Activated CD4-positive, alpha-beta memory T cell treated with anti-CD3 and anti-CD28 coated beads, Interleukin-2, amount 10 ng/mL, durations not matched to agents 7 days and 5 days (primary cell): ENCODE measurements at places on chromosomes 16 and 17. TPM values are rescaled to one million over a fixed set of nuclear protein-coding genes. Genes with fewer than 3 reads are reported as not detected.

- H3K4me1 ChIP-seq, result no peaks in the 10 kb centered on the region
- no peak overlapping the region for H3K4me3 ChIP-seq
- no peaks in the 10 kb centered on the region for H3K27me3 ChIP-seq
- no peak for DNase-seq
- no peak overlapping the region for H3K27ac ChIP-seq
Measured at GRCh38 chr17:69470702-69471101, 56.2 kb downstream of the MAP2K6 start.

DNA sequence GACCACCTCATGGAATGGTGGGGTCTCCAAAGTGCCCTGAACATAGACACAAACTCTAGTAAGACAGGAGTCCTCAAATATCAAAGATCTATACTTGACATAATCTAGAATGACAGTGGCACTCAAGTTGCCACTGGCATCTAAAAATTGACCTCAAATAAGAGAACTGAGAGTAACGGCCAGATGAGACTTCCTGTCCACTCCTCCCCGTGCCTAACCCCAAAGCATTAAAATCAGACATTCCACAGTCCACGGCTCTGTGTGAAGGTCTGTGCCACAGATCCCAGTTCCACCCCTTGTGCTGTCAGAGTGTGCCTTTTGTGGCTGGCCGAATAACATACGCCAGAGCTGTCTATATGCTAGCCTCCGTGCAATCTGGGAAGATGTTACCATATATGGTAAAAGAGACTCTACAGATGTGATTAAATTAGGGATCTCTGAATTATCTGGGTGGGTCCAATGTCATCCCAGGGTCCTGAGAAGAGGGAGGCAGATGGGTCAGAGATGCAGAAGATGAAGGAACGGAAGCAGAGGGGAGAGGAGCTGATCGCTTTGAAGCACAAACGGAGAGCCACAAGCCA lies 21.0 kb upstream of the EVPL start:
- no peak for DNase-seq
- H3K4me1 ChIP-seq, result peaks cover 4% of the 10 kb centered on the region
- peaks cover 71% of the 10 kb centered on the region for H3K36me3 ChIP-seq
- H3K27me3 ChIP-seq, result no peaks in the 10 kb centered on the region
- H3K27ac ChIP-seq, result no peak overlapping the region

CLCN7 gene
- 44.2 TPM for total RNA-seq

- H3K36me3 ChIP-seq, result no peaks in the 10 kb centered on the region
- no peak overlapping the region for H3K27ac ChIP-seq
- H3K27me3 ChIP-seq, result peaks cover 6% of the 10 kb centered on the region
- peaks cover 5% of the 10 kb centered on the region for H3K4me1 ChIP-seq
- no peak for DNase-seq
- no peak overlapping the region for H3K4me3 ChIP-seq
Measured at GRCh38 chr17:30352240-30352814, 18.5 kb upstream of the TMIGD1 start.

- H3K4me3 ChIP-seq, result no peak overlapping the region
- H3K27ac ChIP-seq, result no peak overlapping the region
- peaks cover 19% of the 10 kb centered on the region for H3K4me1 ChIP-seq
- peaks cover 7% of the 10 kb centered on the region for H3K36me3 ChIP-seq
- H3K27me3 ChIP-seq, result no peaks in the 10 kb centered on the region
Measured at GRCh38 chr17:82018152-82018988, 4.3 kb downstream of the CENPX start.

DNA sequence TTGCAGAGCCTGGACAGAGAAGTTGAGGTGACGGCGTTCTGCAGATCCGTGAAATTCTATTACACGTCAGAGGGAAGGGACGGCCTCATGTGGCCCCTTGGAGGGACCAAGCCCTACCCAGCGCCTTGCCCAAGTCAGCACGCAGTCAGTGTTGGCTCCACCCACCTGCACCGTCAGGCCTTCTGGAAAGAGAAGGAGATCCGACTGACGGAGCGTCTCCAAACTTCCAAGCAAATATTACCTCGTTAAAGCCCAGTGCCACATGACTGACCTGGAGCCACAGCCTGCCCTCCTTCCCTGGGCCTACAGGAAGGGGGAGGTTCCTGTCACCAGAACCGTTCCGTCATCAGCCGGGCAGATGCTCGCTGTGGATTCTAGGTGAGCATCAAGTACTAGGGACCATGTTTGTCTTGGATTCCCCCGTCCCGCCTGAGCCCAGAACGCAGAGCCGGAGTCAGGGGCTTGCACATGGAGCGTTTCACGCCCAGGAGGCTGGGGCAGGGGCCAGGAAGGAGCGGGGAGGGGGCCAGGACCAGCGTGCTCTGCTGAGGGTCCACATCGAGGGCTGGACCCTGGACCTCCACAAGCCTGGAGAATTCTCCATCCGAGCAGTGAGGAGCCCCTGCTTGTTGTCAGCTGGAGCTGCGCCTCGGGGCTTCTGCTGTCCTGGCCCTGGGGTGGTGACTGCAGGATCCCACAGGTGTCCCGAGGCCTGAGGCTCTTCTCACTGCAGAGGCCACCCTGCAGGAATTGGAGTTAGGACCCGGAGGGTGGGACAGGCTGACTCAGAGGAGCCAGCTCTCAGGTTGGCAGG lies 22.6 kb upstream of the METRNL start:
- H3K4me1 ChIP-seq, result peaks cover 22% of the 10 kb centered on the region
- no peaks in the 10 kb centered on the region for H3K36me3 ChIP-seq
- no peak for DNase-seq
- H3K27ac ChIP-seq, result no peak overlapping the region

- H3K27me3 ChIP-seq, result peaks cover 4% of the 10 kb centered on the region
- H3K27ac ChIP-seq, result no peak overlapping the region
- H3K4me3 ChIP-seq, result no peak overlapping the region
- H3K4me1 ChIP-seq, result no peaks in the 10 kb centered on the region
- no peaks in the 10 kb centered on the region for H3K36me3 ChIP-seq
- no peak for DNase-seq
Measured at GRCh38 chr16:27892879-27893278, 170.6 kb downstream of the GSG1L start.

ATP5PD gene
- 242 TPM for total RNA-seq

GRCh38 chr17:49687878-49688491 lies 10.1 kb upstream of the SPOP start:
- peak overlapping the region; percentile 57 for H3K4me3 ChIP-seq
- peaks cover 3% of the 10 kb centered on the region for H3K36me3 ChIP-seq
- H3K27me3 ChIP-seq, result no peaks in the 10 kb centered on the region
- DNase-seq, result peak; percentile 32

TRPV3 gene
- total RNA-seq, result 0.43 TPM

- no peak overlapping the region for H3K27ac ChIP-seq
- peaks cover 7% of the 10 kb centered on the region for H3K4me1 ChIP-seq
- no peaks in the 10 kb centered on the region for H3K27me3 ChIP-seq
- peaks cover 32% of the 10 kb centered on the region for H3K36me3 ChIP-seq
Measured at GRCh38 chr17:1089915-1090314, 89.9 kb downstream of the ABR start.

NIP7 gene
- total RNA-seq, result 36.7 TPM

DNA sequence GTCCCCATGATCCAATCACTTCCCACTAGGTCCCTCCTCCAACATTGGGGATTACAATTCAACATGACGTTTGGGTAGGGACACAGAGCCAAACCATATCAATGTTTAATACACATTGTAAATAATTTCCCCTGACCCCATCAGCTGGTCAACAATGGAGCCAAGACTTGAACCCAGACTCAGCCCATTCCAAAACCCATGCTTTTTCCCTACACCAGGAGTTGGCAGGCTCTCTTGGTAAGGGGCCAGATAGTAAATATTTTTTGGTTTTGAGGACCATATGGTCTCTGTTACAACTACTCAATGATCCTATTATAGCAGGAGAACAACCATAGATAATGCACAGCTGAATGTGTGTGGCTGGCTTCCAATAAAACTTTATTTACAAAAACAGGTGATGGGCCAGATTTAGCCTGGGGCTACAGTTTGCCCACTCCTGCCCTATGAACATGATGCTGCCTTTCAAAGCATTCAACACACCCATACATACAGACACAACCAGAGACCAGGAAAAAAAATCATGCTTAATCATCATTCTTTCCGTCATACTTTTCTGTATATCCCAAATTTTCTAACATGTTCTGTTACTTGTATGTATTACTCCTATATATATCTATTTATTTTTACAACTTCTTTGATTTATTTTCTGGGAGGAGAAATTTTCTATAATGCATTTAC lies 22.1 kb upstream of the MSI2 start:
- DNase-seq, result no peak
- no peak overlapping the region for H3K4me3 ChIP-seq
- H3K27me3 ChIP-seq, result peaks cover 32% of the 10 kb centered on the region
- no peak overlapping the region for H3K27ac ChIP-seq
- H3K36me3 ChIP-seq, result no peaks in the 10 kb centered on the region
- no peaks in the 10 kb centered on the region for H3K4me1 ChIP-seq

- H3K27me3 ChIP-seq, result no peaks in the 10 kb centered on the region
- H3K4me3 ChIP-seq, result peak overlapping the region; percentile 75
- peak overlapping the region; percentile 88 for H3K27ac ChIP-seq
- DNase-seq, result peak; percentile 70
- H3K36me3 ChIP-seq, result peaks cover 4% of the 10 kb centered on the region
Measured at GRCh38 chr16:56356276-56357240, 68.8 kb downstream of the AMFR start.

DNA sequence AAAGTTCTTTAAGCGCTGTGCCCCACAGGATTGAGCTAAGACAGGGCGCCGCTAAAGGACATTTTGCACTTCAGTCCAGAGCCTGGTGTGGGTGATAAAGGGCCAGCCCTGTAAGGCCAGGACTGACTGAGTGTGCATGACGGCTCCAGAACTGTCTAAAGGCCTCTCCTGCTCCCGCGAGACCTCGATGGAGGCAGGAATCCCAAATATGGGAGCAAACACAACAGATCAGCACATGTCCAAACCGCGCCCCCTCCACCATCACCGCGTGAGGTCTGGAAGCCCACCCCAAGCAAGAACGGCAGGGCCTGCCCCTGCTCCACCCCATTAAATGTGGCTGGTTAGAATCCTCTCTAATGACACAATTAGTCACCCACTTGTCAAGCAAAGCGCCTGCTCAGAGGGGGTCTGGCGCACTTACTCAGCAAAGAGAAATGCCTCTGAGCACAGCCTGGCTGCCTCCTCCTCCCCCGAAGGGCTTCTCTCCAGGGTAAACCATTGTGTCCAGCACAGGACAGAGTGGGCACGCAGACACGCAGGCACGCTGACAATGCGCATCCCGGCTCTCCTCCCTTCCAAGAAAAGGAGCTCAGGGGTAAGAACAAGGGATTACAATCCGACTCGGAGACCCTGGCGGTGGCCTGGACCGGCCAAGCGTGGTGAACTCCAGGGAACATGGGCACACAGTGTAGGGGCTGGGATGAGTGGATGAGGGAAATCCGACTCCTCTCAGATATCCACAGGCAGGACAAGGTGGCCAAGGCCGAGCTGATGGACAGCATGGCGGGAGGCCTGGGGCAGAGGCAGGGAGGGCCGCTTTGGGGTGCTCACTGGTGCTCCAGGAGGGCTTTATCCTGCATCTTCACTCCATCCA lies 1.5 kb downstream of the MXRA7 start:
- no peak overlapping the region for H3K27ac ChIP-seq
- H3K36me3 ChIP-seq, result peaks cover 15% of the 10 kb centered on the region
- H3K27me3 ChIP-seq, result peaks cover 9% of the 10 kb centered on the region
- H3K4me1 ChIP-seq, result peaks cover 27% of the 10 kb centered on the region
- peak overlapping the region; percentile 57 for H3K4me3 ChIP-seq

DNA sequence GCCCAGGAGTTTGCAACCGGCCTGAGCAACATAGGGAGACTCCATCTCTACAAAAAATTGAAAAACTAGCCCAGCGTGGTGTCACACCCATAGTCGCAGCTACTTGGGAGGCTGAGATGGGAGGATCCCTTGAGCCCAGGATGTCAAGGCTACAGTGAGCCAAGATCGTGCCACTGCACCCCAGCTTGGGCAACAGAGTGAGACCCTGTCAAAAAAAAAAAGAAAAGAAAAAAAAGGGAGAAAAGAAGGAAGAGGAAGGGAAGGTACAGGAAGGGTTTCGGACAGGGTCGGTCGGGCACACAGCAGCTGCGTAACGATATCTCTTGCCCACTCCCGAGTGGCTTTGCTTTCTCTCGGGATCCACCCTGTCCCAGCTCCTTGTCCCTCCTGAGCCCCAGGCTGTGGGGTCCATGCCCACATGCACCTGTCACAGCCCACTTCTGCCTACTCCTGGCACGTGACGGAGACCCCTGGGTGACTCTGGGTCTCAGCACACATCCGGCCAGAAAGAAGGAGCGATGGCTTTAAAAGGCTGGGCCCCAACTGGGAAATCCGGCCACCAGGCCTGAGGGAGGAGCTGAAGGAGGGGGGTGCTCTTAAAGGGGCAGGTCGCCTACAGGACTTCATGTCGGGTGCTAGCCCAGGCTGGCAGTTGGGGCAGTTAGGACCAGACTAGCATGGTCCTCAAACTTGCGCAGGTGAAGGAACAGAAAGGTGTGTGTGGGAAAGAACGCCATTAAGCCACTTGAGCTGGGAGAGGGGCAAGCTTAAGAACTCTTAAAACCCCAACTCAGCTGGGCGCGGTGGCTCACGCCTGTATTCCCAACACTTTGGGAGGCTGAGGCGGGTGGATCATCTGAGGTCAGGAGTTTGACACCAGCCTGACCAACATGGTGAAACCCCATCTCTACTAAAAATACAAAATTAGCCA lies at the start of gene GHDC:
Gene GHDC (minus strand): TSS at position 526 of the 931 bp plus-strand sequence. CDS start 913 bp downstream, outside the sequence.
- peak within 1 kb of the TSS; percentile 84 for H3K27ac ChIP-seq
- H3K27me3 ChIP-seq, result no peaks in the 10 kb centered on the region
- H3K36me3 ChIP-seq, result peaks cover 5% of the 10 kb centered on the region

KRT27 gene
- total RNA-seq, result not detected

ZFPM1 gene
- 15.4 TPM for total RNA-seq

FBXL16 gene
- total RNA-seq, result 34.6 TPM

DNA sequence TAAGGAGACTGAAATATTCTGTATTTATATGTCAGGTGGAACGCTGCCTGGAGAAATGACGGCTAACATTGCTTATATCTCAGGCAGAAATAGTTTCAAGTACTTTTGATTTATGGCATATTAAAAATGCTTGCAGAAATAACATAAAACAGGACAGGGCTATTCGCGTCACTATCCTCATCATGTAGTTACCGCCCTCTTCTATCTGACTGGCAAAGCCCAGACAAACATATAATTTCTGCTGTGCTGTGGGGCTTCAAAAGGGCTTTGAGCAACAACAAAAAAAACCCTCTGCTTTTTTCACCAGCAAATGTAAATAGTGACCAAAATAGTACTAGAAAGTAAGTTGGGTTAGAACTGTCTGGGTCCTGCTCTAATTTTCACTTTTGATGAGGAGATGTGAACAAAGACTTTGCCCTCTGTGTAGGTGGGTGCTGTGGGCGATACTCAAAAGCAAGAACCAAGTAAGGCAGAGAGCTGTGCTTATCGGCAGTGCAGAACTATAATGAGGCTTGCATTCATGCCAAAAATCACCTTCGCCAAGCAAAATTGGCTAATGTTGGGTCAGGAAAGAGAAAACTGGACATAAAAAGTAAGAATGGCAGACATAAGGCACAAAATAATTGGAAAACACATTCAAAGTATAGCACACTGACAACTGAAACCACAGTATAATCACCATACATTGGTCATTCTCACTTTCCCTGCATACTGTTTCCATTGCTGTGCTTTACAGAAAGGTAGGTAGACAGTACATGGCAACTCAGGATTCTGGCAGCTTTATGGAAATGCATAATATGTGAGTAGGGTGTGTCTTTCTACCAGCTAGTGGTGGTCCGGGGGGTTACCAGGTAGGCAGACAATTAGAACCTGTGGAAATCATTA lies 151.2 kb upstream of the AXIN2 start:
- DNase-seq, result no peak
- H3K27ac ChIP-seq, result no peak overlapping the region
- no peaks in the 10 kb centered on the region for H3K36me3 ChIP-seq
- no peak overlapping the region for H3K4me3 ChIP-seq
- peaks cover 9% of the 10 kb centered on the region for H3K4me1 ChIP-seq

NUBP1 gene
- total RNA-seq, result 31.5 TPM
